ENCODE measurements at places on chromosomes 11 and 22.
A peak's percentile ranks its signal among the peaks of the same experiment; 100 is the strongest.

- no peak for DNase-seq
Measured at GRCh38 chr11:8267831-8268529, 4.3 kb upstream of the LMO1 start.

DNA sequence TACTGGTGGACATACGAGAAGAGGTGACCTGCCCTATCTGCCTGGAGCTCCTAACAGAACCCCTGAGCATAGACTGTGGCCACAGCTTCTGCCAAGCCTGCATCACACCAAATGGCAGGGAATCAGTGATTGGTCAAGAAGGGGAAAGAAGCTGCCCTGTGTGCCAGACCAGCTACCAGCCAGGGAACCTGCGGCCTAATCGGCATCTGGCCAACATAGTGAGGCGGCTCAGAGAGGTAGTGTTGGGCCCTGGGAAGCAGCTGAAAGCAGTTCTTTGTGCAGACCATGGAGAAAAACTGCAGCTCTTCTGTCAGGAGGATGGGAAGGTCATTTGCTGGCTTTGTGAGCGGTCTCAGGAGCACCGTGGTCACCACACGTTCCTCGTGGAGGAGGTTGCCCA lies 6.9 kb downstream of the TRIM6 start:
- no peak for DNase-seq

- DNase-seq, result no peak
Measured at GRCh38 chr11:134677891-134678551, 266.0 kb upstream of the B3GAT1 start.

DNA sequence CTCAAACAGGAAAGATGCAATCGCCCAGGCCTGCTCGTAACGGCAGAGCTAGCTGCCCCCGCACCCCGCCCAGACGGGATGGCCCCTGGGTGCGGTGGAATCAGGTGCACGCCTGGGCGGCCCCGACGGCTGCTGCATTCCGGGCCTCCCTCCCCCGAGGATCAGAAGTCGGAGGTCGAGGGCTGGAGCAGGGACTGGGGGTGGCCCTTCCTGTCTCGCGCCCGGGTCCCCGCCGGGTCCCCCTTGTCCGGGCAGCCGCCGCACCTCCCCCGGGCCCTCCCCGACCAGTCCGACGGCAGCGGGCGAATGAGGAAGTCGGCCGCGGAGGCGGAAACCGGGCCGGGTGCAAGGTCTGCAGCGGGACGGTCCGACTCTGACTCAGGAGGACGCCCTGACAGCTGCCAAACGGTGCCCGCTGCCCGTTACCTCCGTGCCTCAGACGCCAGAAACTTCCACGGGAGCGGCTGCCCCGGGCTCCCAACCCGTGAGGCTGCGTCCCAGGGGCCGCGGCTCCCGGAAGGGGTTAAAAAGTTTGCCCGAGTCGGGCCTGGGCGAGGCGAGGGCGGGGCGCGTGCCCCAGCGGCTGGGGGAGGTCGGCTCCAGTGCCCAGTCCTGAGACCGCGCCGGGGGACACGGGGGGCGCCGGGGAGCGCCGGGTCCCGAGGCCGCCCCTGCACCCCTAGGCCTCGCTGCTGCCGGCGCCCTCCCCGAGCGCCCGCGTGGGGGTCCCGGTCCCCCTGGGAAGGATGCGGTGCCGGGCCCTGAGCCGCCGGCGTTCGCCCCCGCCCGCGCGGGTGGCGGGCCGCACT lies 663 bp downstream of the MYH9 start:
- DNase-seq, result no peak

- DNase-seq, result no peak
Measured at GRCh38 chr11:125292100-125292499, 127.5 kb downstream of the PKNOX2 start.

GRCh38 chr11:26194881-26195280 lies 137.0 kb upstream of the ANO3 start:
- DNase-seq, result peak; percentile 24

GRCh38 chr11:57214494-57214893 lies 22.6 kb downstream of the APLNR start:
- peak; percentile 36 for DNase-seq

- DNase-seq, result peak; percentile 95
Measured at GRCh38 chr11:26442131-26442530, 110.2 kb downstream of the ANO3 start.

Data from fibroblast of gingiva (primary cell).